ENCODE measurements at places on chromosomes 5 and 9. TPM values are rescaled to one million over a fixed set of nuclear protein-coding genes. Genes with fewer than 3 reads are reported as not detected.

GRCh38 chr9:101601904-101602765, 7.4 kb upstream of the PPP3R2 start:
- DNase-seq = no peak

- no peak for DNase-seq
Observed at GRCh38 chr5:60503771-60504170, 196.2 kb downstream of the DEPDC1B start.

- peak; percentile 65 for DNase-seq
Observed at GRCh38 chr9:127170652-127171051, 48.2 kb upstream of the ANGPTL2 start.

GRCh38 chr5:61398440-61398839, 66.4 kb downstream of the ZSWIM6 start:
- no peak for DNase-seq

DNA sequence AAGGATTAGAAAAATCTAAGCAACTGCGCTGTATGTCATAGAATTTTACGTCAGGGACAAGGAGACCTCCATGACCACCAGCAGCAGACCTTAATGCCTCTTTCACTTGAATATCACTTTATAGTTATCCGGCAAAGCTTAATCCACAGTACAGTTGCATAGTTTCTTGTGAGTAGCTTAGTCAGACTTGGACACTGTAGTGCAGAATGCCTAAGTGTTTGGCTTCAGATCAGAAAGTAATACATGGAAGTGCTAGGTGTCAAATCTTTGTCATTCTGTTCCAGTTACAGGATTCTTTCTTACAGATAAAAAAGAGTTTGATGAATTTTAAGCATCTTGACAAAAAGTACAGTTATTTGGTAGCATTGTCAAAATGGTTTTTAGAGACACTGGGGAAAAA, 239.9 kb upstream of the PAPPA start:
- no peak for DNase-seq

DNA sequence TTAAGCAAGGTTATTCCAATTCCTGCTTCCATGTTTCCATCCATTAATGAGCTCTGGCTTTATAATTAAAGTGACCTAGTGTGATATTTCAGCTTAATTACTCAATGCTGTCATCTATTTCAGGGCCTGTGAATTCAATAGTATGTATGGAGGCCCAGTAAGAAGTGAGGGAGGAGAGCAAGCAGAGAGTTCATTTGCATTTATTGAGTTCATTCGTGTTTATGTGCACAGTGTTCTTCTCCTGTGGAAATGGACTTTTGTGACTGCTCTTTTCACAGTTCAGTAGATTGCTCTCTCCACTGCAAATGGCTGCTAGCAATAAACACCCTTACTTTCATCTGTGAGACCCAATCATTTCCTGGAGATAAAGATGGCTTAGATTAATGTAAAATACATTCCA, 130.9 kb downstream of the CEMIP2 start:
- DNase-seq = no peak

DNA sequence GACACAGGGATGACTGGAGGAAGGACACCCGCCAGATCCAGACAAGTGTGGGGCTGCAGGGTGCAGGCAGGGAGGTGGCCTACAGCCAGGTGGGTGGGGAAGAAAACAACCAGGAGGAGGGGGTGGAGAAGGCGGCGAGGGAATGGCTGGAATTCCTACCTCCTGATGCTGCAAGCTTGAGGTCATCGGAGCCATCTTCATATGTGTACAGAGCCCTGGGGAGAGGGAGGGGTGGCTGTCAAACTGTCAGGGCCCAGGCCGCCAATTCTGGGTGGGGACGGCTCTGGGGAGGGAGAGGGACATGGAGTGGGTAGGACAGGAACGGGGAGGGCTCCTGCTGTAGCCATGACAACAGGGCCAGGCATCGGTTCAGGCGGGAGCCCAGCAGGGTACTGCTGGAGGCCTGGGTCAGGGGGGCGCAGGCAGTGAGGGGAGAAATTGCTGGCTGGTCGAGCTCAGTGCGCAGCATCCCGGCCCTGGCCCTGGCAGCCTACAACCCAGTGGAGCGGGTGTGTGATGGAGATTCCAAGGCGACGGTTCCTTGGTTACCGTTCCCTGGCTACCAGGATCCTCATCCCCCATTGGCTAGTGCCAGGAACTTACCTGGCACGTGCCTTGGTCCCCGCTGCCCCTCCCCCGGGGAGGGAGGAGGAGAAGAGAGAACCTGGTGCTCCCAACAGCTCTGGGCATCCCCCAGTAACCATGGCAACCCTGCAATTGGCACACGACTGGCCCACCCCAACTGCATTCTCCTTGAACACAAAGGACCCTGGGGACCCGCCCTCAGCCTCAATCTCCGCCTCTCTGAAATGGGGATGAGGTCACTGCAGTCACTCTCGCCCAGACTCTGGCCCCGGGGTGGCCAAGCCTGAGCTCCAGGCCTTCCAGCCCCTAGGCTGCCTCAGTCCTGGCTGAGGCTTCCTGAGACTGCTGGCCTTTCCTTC, 4.5 kb downstream of the DBN1 start:
- peak; percentile 96 for DNase-seq

- DNase-seq = no peak
Observed at GRCh38 chr9:75930730-75931321, 40.4 kb downstream of the PCSK5 start.

GRCh38 chr9:118674942-118675341, 694.3 kb downstream of the BRINP1 start:
- DNase-seq = no peak

DNA sequence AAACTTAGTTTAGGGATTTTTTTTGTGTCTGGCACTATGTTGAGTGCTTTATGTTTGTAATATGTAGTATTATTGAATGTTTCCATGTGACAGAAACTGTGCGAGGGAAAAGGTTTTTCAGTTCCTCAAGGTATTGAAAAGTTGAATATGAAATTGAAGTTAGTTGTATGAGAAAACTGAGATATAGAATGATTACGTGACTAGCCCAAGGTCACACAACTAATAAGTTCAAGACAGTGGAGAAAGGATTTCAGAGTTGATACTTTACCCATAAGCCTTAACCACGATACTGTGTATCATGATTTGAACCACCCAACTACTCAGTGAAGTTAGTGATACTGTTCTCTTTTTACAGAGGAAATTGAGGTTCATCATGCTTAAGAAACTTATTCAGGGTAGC, 5.7 kb downstream of the NIPBL start:
- DNase-seq = no peak

DNA sequence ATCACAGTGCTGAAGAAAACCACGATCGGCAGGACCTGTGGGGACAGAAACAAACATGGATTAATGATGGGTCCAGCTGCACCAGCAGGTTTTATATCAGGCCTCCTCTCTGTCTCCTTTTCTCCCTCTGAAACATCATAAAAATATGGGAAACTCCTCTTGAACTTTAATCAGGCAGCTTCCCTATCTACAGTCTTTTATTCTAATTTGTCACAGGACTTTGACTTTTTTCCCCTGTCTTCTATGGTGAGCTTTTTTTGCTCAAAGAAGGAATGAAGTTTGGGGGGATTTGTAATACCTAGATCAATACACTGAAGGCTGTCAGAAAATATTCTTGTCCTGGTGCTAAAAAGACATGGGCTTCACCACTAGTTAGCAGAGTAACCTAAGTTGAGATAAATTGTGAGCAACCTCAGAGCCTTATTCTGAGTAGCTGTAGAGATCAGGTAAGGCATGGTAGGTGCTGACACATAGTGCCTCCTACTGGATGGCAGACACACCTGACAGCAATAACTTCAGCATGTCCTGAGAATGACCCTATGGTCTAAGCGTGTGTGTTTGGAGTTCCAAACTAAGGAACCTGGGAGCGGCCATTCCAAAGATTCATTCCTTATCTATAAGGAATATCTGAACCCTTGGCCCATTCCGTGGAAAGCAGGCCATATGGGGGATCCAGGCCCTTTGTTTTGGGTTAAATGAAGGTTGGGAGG, 46.2 kb downstream of the SLC28A3 start:
- DNase-seq = no peak

GRCh38 chr5:125477586-125477975, 731.1 kb upstream of the ZNF608 start:
- DNase-seq = no peak

GRCh38 chr5:61657010-61657409, 325.0 kb downstream of the ZSWIM6 start:
- no peak for DNase-seq

- DNase-seq = no peak
Observed at GRCh38 chr5:81239613-81240012, 6.5 kb downstream of the CKMT2 start.

DNA sequence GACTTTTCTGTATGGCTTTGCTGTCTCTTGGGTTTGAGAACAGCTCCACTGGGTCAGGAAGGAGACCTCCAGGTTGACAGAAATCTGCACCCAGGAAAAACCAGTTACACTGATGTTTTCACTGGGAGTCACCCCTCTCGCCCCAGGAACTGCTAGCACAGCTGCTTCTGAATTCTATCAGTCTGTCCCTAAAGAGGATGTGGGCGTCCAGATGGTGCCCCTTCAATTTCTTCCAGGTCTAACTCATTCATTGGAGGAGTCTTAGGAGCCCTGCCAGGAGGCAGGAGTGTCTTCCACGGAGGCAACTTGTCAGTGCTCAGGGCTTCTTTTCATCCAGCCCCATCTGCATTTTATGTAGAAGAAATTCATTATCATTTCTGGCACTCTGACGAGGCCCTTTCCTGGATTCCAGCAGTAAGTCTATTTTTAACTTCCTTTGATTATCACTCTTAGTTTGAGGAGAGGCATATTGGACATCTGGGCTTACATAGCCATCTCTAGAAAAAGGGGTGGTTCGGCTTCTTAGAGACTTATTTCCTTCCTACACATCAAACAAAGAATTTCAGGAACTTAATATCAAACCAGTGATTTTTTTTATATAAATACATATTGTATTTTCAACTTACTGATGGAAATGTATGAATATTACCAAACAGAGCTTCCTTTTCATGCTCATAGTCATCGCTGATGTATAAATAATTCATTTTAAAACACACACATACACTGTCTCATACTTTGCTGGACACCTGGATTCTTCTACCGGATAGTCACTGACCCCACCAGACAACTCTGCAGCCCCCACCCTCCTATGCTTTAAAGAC, 148.8 kb downstream of the IRX2 start:
- no peak for DNase-seq

DNA sequence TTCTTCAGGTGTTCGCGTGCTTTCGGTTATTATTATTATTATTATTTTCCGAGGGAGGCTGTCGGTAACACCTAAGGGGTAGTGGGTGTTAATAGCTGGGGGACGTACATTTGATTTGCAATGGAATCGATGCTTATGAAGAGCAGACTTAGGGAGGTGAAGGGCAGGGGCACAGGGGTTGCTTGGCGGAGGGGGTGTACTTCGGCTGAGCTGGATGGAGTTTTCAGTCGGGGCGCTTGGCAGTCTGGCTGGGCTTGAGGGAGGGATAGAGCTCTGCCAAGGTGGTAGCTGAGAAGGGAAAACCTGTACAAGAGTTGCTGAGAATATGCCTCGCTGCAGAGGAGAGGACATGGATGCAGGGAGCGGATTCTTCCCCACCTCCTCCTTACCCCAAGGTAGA, 617 bp upstream of the PTPRD start:
- DNase-seq = peak; percentile 49

GRCh38 chr9:72589667-72590521, 68.5 kb downstream of the TMC1 start:
- no peak for DNase-seq

DNA sequence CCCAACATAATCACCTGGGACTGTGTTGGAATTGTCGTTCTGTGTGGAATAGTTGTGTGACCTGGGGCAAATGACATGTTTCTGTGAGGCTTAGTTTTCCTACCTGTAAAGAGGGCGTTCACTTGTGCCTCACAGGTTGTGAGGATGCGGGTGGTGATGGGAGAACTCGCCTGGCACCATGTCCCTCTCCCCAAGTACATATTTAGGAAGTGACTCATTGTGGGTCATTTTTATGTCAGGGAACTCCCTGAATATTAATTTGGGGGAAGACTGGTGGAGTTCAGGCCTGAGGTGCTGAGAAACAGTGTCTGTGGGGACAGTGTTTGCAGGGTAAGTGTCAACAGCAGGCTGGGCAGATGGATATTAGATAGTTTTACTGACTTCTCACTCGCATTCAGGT, 144.7 kb downstream of the KDM4C start:
- peak; percentile 44 for DNase-seq

DNA sequence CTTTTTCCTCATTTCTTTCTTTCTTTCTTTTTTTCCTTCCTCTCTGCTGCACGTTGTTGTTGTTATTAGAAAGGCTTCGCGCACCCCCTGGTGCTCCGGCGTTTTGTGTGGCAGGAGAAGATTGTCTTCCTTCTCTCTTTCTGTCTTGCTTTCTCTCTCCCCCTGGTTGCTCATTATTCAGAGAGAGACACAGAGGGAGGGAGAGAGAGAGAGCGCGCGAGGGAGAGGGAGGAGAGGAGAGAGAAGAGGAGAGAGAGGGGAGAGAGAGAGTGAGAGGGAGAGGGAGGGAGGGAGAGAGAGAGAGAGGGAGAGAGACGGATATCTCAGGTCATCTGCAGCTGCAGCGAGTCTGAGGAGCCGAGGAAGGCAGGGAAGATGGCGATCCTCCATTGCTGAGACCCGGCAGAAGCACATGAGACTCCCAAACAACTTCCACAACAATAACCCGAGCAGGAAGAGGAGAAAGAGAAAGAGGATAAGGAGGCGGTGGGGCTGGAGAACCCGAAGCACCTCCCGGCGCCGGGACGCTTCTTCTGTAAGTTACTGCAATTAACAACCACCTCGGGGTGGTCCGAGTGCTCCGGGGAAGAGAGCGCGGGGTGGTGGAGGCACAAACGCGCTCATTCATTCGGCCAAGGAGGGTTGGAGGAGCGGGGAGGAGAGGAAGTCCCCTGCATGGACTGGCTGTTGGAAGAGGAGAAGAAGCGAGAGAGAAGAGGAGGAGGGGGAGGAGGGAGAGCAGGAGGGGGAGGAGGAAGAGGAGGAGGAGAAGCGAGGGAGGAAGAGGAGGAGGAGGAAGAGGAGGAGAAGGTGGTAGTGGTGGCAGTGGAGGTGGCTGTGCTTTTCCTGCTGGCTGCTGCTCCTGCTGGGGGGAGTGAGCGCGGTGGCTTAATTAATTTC, at the start of gene ZNF462:
TSS of gene ZNF462 (plus strand) at position 346 of the 900 bp plus-strand sequence. CDS start 60,218 bp downstream, outside the sequence.
- peak; percentile 86 for DNase-seq

DNA sequence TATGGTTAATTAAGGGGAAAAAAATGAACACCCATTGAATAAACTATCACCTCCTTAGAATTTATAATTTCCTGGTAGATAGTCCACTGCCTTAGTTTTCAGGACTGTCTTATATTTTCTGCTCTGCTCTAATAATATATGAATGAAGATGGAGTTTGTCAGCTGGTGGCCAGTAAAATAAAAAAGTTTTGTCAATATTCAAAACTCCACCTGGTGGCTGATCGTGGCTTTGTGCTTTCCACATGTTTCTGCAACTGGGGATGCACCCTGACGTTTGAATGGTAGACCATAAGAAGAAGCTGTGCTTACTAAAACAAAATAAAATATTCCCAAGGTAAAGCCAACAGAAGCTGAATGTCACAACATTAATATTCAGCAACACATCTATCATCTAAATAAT, 286.6 kb upstream of the IZUMO3 start:
- no peak for DNase-seq

GRCh38 chr5:170388818-170389549, at the start of gene KCNMB1:
Gene KCNMB1, minus strand, starts transcription at chr5:170389367. Its CDS starts 3,920 bp downstream, at chr5:170385447.
- peak; percentile 69 for DNase-seq

MAT2B gene
- 46.7 TPM for total RNA-seq

PFN3 gene
- not detected for total RNA-seq

IL13 gene
- not detected for total RNA-seq

FBXO38 gene
- 69.8 TPM for total RNA-seq

SPATA31E1 gene
- not detected for total RNA-seq

CER1 gene
- total RNA-seq = not detected

FOXD4L3 gene
- under 0.01 TPM for total RNA-seq

PTGER4 gene
- total RNA-seq = 10.6 TPM

CTXN3 gene
- total RNA-seq = not detected

CSF1R gene
- total RNA-seq = 0.88 TPM
